ENCODE measurements at places on chromosomes 12 and 14.

DNA sequence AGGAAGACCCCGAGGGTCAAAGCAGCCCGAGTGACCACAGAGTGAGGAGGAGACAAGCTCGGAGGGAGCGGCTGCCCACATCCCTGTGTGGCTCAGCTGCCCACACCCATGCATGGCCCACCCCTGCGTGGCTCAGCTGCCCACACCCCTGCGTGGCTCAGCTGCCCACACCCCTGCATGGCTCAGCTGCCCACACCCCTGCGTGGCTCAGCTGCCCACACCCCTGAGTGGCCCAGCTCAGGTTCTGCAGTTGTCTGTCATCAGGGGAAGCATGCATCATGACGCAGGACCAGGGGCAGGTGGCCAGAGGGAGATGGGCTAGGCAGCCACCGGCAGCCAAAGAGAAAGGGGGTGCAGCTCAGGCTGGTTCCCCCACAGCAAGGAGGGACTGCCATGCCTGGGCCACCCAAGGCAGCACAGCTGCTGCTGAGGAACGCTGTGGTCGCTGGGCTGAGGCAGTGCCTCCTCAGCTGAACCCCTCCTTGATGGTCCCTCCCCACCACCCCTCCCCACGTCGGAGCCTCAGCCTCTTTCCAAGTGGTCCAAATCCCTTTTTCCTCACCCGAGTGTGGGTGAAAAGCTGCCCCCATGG, 33.3 kb upstream of the NUDT14 start:
- no peak for DNase-seq

DNA sequence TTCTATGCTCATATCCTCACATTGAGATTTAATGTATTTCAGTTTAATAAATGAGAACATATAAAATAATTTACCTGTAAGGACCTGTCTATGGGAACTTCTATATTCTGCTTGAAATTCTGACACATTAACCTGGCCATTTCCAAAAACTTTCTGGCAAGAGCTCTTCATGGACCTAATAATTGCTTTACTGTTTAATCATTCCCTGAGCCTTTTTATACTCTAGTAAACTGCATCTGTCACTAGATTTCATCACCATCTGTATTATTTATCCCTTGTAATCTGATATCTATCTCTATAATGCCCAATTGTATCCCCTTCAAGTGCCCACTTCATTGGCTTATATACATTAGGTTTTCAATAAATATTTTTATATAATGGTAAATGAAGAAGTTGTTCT, 327.7 kb downstream of the RAD51B start:
- DNase-seq = no peak

DNA sequence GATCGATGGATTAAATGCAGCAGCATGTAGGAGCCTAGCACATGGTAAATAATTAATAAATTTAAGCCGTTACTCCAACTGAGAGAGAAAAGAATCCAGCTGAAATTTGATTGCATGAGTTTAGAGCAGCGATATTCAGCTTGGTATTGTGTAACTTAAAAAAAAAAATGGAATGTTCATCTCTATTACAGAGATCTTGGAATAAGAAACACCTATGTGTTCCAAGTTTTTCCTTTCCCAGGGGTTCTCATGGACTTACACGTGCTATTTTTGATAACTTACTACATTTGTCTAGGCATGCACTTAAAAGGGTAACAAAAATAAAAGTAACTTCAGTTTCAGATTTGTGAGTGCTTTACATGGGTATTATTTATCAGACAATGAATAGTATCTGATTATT, 122.8 kb downstream of the RASSF9 start:
- DNase-seq = no peak

DNA sequence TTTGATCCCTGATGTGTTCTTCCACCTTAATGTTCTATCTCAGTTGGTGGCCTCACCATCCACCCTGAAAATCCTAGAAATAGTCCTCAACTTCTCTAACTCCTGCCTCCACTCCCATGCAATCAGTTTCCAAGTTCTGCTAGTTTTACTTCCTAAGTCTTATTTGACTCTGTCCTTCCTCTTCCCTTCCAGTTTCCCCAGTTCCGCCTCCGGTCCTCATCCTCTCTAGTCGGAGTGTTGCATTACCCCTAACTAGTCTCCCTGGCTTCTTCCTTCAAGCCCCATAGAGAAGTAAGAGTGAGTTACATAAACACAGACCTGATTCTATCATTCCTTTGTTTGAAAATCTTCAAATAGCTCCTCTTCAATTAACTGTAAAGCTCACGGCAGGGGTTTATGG, 236.5 kb downstream of the GXYLT1 start:
- DNase-seq = no peak

- no peak for DNase-seq
Observed at GRCh38 chr12:57029457-57029856, 13.1 kb upstream of the TAC3 start.

- no peak for DNase-seq
Observed at GRCh38 chr12:108009442-108010070, 119.5 kb upstream of the WSCD2 start.

DNA sequence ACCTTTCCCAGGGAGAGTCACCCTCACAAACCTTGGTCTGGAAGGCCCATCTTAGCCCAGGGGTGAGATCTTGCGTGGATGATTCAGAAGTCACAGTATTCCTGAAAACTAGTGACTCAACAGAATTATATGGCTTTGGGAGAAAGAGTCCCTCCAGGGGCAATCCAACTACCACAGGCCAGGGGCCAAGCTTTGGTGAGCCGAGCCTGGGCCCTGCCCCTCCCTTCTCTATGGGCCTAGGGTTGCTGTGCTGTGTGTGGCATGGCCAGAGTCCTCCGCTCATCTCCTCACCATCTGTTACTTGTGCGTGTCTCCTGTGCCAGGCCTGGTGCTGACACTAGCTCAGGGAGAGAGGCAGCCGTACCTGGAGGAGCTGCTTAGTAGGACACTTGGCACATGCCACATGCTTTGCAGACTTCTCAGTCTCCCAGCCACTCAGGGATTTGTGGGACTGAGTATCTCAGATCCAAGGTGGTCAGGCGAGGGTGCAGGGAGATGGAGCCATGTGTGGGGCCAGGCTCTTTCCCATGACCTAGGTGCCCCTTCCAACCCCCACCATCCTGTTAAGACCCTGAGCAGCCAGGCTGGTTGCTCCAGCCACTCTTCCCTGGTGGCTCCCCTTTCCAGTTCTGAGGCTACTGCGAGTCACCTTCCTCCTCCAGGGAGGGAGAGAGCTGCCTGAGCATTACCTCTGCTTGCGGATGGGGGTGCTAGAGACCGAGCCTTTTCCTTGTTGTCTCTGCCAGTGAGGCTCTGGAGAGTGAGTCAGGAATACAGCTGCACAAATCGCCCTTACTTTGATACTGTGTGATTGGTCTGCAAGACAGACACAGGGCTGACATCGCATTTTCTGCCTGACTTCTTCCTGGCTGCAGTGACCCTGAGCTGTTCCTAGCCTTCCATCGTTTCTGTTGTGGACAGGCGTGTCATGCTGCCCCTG, 94.1 kb downstream of the SLC25A47 start:
- no peak for DNase-seq

- no peak for DNase-seq
Observed at GRCh38 chr14:39419272-39419671, 13.0 kb downstream of the FBXO33 start.

DNA sequence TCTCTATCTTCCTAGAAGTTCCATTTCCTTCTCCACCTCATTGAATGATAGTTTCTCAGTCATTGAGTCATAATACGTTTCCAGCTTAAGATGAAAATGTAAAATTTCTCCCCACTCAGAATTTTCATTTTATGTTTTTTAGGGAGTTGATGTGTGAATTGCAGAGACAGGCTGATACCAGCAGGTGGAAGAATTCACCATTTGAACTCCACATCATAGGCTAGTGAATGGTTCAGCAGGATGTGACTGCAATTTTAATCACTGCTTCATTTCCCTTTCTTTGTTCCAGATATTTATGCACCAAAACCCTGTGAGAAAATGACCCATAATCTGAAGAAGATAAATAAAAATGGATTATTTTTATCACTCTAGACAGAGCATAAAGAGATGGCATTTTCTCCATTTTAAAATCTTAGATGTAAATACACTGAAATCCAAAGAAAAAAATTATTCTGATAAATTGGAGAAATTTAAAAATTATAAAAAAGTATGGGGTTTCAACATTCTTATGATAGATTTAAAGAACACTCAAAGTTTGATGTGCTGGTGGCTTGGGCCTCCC, 10.6 kb upstream of the PYGL start:
- no peak for DNase-seq

GRCh38 chr12:128755566-128755965, 68.2 kb downstream of the SLC15A4 start:
- DNase-seq = no peak

- no peak for DNase-seq
Observed at GRCh38 chr12:25590011-25590721, 37.1 kb upstream of the LMNTD1 start.

GRCh38 chr14:67622675-67623074, 3.0 kb downstream of the ARG2 start:
- DNase-seq = no peak

DNA sequence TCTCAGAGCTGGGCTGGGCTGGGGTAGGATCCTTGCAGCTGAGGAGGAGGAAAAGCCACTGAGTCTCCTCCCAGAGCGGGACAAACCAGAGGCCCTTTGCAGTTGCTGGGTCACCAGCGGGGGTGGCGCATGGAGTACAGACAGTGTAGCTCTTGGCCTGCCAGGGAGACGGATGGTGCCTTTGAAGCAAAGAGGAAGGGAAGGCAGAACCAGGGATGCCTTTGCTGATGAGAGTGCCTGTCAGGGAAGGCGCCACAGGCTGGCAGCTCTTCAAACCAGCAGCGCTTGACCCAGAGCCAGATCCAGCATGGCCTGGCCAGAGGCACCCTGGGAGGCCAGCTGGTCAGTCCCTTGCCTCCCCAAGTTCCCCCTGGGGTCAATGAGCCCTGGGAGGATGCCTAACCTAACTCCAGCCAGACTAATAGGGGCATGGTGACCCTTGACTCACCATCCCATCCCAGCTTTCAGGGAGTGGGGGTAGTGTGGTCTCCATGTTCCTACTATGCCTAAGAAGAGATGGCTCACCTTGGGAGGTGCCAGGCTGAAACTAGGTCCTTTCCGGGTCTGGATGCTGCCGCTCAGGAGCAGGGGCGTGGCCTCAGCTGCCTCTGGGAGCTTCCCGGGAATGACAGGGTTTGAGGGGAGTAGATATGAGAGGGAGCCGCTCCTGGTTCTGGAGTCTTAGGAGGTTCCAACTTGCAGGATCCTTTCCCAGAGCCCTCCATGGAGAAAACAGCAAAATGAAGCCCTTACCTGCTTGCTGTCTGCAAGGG, 19.8 kb downstream of the VASH1 start:
- DNase-seq = no peak

GRCh38 chr14:99803803-99804202, 10.6 kb downstream of the EML1 start:
- no peak for DNase-seq

DNA sequence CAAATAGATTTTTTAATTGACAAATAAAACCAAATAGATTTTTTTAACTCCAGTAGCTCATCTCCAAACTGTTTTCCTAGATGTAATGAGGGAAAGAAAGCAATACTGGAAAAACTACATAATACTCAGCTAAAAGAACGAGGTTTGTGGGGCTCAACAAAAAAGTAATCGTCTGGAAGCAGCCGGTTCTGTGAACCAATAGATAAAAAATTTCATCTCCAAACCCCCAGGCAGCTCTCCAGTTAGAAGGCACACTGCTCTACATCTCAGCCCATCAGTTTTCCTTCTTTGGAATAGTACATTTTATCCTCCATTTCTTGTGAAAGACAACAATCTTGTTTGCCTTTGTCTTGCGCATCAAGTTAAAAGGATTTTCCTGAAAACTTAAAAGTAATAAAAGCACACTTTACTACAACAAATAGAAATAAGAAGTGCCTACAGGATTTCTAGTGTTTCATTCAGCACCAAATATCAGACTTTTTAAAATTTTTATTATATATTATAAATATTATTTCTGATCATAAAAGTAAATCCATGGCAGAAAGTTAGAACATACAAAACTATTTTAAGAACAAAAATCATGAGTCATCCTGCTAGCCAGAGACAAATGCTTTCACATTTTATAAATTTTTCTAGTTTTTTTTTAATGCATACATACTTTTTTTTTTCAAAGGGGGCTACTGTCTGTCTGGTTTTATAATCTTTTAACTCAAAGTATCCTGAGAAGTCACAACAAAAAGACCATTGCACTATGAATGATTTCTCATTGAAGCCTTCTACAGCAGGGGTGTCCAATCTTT, 67.7 kb downstream of the EPS8 start:
- no peak for DNase-seq

DNA sequence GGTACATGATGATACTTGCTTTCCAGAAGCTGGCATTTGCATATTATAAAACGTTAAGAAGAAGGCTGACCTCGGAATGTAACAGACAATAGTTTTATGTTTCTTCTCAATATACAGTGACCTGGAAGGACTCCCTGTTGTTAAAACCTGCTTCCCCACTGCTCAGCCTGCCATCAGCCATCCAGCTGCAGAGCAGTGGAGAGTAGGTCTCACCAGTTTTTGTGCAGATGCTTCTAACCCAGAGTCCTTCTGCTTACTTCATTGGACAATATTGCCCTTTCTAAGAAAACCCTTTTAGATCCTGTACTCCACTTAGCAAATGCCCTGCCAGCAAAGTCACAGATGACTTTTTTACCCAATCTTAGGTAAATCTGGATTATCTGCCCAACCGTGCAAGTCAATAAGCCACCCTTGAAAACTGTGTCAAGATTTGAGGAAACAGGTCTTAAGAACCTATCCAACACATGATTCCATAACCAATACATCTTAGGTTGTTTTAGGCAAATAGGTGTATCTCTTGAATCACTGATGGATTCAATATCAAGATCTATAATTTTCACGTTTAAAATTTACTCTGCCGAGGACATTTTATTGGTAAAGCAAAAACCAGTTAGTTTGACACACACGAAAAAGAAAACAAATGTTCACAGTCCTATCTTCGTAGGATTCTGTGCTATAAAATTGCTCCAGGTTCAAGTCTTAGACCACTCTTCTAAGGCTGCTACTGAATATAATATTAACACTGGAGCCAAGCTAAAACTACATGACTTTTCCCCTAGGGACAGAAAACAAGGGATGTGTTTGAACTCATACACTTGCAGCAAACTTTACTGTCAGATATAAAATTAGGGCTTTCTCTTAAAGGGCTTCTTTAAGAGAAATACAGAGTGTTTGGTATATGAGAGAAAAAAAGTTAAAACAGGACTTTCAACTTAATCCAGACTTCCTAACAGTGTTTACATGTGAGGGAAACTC, 5.7 kb downstream of the PHLDA1 start:
- DNase-seq = no peak

DNA sequence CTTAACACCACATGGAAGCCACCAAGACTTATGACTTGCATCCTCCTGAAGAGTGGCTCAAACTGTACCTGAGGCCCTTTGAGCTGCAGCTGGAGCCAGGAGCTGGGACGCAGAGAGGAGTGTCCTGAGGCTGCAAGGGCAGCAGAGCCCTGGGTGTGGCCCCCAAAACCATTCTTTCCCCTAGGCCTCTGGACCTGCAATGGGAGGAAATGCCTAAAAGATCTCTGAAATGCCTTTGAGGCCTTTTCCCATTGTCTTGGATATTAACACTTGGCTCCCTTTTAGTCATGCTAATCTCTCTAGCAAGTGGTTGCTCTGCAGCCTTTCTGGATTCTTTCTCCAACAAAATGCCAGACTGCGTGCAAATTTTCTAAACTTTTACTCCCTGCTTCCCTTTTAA, 156.1 kb downstream of the SLC38A4 start:
- no peak for DNase-seq

All from T-helper 9 cell (primary cell).